GM18507 (cell line): ENCODE measurements at places on chromosomes 2 and 18.

GRCh38 chr2:127175041-127175721 is 44.9 kb downstream of the CYP27C1 start:
- no peak for DNase-seq

DNA sequence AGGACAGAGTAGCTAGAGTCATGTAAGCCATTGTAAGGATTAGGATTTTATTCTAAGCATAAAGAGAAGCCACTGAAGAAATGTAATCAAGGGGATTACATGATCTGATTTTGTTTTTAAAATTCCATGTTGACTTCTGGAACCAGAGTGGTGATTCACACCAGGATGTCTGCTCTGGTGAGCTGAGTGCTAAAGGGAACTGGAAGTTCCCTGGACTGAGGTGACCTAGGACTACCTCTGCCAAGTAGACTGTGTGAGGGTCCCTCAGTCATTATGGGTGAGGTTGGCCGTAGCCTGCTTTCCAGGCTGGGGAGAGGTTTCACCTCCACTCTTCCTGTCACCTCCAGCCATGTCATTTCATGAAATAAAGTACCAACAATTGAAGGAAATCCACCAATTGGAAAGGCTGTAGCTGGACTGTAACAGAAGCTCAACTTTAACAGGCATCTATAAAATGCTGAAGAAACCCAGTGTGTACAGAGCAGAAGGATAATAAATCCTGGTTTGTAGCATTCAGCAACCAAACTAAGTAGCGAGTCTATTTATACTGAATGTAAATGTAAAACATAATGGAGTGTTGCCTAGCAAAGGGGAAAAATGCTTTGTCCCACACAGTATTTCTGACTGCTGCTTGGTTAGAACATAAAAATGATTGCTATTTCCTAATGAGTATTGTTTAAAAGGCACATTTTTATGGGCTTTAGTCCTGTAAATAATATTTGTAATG is 507.4 kb upstream of the PKDCC start:
- DNase-seq, result no peak

GRCh38 chr2:85741211-85741832 is 12.5 kb upstream of the ATOH8 start:
- DNase-seq, result no peak

GRCh38 chr2:36277146-36277808 is 78.3 kb upstream of the CRIM1 start:
- DNase-seq, result no peak

- no peak for DNase-seq
Observed at GRCh38 chr2:100291152-100291970, 30.9 kb downstream of the LONRF2 start.

- DNase-seq, result no peak
Observed at GRCh38 chr2:101638181-101638711, 59.3 kb upstream of the MAP4K4 start.

DNA sequence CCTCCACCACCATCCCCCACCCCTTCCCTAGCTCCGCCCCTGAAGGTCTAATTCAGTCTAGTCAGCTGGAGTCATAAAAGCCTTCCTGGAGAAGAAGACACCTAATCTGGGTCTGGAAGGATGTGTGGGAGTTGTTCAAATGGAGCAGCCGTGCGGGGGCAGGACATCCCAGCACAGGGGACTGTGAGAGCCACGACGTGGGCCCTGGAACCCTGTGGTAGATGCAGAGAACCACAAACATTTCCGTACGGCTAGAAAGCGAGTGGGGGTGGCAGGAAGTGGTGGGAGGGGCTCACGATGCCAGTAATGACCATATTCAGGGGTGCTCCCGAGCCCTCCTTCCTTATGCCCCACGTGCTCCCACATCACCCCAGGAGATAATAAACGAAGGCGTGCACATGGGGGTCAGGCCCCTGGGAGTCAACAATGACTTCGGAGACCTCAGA is 20.9 kb upstream of the COL6A3 start:
- DNase-seq, result no peak

DNA sequence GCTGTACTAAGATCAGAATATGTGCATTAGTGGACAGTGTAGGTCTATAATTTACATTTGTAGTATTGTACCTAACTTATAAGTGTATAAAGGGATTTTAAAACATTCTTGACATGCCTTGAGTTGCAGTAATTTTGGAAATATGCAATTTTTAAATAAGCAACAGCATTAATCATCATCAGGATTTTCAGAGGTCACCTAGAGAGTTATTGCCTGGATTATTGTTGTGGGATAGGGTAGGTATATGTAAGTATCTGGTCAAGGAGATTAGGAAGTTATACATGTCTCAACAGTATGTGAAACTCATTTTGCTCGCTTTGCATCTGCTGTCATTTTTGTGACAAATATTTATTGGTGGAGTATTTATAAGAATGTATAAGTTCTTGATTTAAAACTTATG is 184.2 kb downstream of the WDR7 start:
- DNase-seq, result no peak

GRCh38 chr2:77018219-77018618 is 504.0 kb downstream of the LRRTM4 start:
- no peak for DNase-seq

- DNase-seq, result no peak
Observed at GRCh38 chr2:166841152-166841551, 47.1 kb upstream of the XIRP2 start.

- DNase-seq, result no peak
Observed at GRCh38 chr2:61658841-61659780, 121.0 kb upstream of the XPO1 start.

GRCh38 chr2:123688231-123688940 is 336.7 kb upstream of the CNTNAP5 start:
- DNase-seq, result no peak

DNA sequence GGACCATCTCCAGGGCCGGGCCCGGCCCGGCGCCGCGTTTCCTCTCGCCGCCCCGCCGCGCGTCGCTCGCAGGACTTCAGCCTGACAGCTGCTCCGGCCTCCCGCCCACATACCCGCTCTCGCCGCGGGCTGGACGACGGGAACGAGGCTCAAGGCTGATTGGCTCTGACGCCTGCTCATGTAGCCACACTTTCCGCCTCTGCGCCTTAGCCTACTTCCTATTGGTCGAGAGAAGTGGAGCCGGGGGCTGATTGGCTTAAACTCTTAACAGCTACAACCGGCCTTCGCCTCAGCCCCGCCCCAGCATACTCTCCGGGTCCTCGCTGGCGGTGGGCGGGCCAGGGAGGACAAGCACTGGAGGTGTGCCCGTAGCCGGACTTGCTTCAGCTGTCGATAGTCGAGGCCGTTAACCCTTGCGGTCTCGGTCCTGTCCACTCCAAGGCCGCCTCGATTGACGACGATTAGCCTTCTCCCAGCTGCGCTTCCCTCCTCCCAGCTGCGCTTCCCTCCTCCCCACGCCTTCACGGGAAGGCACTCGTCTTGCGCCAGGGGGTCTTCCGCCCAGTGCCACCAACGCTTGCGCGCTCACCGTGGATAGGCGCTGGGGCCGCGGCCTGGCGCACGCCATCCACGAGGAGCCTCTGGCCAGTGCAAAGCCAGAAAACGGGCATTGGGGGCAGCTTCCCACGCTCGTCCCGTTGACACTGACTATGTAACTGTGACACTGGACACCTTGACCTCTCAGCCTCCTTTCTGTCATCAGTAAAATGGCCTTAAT is at the start of gene PRADC1:
Gene PRADC1, minus strand, starts transcription at position 86 of the 778 bp plus-strand sequence. Its CDS starts 79 bp downstream, at position 7.
- peak; percentile 97 for DNase-seq

GRCh38 chr2:16584084-16584483 is 81.5 kb downstream of the CYRIA start:
- no peak for DNase-seq

DNA sequence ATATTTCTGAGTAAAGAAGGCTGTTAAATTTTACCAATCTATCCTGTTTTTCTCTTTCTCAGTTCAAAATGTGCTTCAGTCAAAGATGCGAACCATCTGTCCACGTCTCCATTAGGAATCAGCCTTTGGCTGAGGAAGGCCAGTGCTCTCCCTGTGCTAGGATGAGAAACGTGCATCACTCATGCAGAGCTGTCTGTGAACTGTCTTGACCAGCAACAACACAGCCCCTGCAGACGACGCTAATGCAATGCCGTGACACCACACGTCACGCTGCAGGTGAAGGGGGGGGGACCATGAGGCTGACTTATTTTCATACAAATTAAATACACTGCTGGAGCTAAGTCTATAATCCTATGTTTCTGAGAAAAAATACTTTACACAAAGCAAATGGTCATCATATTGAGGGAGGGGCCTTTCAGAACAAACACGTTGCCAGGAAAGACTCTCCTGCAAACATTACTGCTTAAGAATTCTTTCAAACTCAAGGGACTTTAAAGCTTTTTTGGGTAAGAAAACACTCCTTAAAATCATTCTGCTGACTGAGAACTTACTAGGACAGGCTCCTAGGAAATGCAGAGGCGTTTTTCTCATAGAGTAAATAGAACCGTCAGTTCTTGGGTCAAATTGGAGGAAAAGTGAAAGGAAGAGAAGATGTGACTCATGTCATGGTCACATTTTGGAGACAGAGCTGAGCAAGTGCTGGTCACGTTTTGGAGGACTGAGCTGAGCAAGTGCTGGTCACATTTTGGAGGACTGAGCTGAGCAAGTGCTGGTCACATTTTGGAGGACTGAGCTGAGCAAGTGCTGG is 97.0 kb downstream of the MBP start:
- DNase-seq, result no peak

DNA sequence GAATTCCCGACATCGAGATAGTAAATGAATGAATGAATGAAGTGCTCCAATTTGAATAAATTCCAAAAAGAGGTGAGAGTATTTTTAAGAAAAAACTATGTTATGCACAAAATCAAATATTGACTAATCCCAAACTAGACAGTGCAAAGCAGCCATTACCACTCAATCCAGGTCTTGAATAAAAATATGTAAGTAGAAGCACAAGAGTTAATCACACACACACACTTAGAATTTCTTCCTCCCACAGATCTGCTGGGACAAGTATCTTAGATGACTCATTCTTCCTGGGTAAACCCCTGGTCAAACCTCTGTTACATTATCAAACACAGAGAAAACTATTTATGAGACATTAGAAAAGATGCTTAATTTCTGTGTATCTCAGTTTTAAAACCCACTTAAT is 102.0 kb downstream of the PLA2R1 start:
- DNase-seq, result no peak

GRCh38 chr2:229409751-229410181 is 138.7 kb upstream of the PID1 start:
- DNase-seq, result no peak

- no peak for DNase-seq
Observed at GRCh38 chr2:182207049-182207746, 219.6 kb downstream of the PDE1A start.

- no peak for DNase-seq
Observed at GRCh38 chr18:63346480-63347183, 20.4 kb downstream of the KDSR start.

DNA sequence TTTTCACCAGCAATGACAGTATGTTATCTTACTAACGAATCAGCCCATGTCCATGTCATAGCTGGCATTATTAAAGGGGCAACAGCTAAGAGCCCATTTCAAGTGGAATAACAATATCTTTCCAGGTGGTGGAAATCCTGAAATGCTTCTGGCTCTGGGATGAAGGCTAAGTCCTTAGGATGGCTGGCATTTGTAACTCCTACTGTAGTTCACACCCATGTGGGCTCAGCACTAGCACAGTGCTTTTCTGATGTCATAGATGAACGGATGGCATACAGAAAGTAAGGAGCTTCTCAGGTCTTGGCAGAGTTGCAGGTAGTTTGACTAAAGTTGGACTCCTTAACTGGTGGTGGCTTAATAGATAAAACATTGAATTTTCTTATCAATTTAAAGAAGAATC is 10.0 kb downstream of the TMEM200C start:
- DNase-seq, result no peak

DNA sequence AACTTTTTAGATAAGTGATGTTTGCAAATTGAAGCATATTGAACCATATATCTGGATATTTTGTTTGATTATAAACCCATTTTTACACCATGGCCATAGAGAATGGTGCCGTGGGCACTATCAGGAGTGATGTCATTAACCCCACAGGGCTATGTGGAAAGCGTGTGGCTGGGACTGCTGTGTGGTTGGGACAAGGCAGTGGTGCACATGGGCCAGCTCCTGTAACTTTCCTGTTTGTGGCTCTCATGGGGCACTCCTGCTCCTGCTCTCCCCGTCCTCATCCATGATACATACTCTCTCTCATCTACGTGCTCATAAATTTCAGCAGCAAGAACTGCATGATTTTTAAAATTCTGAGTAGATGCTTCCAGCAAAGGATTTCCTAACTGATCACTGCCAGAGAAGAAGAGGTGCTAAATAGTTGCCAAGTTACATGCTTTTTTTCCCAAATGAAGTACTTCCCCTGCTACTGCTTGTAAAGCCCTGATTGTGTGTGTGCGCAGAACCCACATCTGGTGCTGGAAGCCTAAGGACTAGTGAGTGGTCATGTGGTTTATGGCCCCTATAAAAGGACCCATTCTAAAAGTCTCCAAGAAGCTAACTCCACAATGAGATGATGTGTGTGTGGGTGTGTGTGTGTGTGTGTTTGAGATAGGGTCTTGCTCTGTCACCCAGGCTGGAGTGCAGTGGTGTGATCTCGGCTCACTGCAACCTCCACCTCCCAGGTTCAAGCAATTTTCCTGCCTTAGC is 240.8 kb downstream of the NEDD4L start:
- no peak for DNase-seq

DNA sequence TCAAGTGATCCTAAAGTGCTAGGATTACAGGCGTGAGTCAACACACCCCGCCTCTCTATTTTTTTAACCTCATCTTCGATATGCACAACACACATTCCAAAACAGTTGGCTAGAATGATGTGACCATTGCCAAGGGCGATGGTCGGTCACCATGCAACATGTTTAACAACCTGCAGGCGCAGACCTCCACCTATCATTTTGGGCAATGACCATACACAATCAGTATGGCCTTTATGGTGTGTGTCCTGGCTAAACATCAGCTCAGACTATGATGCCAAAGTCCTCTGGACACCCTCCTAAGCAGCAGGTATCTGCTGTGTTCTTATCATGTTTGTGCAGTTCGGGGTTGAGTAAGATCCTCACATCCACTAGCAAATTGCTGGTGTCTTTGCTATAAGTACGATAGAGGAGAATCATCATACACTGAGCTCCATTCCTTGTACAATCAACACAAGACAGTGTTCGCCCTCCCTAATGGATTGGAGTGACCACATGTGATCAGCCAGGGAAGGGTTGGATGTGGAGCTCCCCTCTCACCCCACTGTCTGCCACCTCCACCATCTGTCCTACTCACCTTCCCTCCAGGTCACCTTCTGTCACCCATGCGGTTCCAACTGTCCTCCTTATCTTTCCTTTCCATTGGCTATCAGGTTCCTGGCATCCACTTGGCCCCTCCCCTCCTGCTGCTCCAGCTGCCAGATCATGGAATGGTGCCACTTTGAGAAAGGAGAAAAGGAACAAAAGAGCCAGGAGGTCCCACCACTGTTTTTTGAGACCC is 7.9 kb upstream of the RNF152 start:
- no peak for DNase-seq

- DNase-seq, result no peak
Observed at GRCh38 chr18:26650310-26651268, 102.2 kb upstream of the KCTD1 start.
